ENCODE measurements at places on chromosomes 3 and 15.

DNA sequence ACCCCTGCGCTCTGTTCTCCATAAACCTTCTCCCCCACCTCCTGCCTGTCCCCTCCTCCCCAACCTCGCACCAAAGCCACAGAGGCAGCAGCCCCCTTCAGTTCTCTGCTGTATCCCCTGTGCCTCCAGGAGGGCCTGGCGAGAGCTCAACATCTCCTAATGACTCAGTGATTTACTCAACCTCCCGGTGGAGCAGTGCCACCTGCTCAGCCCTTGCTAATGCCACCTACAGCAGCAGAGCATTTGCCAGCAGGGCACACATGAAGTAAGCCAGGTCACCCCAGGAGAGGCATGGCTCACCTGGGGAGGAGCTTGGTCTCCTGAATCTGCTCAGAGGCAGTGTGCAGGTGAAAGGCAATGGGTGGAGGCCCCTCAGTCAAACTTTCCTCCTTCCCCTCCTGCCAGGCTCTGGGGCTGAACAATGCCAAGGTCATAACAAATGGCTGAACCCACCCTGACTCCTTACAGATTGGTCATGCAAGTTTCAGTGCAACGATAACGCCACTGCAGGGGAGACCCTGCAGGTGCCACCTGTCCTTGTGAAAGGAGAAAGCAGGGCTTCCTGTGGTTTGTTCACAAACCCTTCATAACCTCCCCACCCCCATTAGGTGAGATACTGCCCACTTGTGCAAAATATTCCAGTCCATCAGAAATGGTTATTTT, 19.8 kb downstream of the TRPM1 start:
- no peak for DNase-seq

GRCh38 chr3:47108546-47108945, 55.4 kb downstream of the SETD2 start:
- DNase-seq = no peak

DNA sequence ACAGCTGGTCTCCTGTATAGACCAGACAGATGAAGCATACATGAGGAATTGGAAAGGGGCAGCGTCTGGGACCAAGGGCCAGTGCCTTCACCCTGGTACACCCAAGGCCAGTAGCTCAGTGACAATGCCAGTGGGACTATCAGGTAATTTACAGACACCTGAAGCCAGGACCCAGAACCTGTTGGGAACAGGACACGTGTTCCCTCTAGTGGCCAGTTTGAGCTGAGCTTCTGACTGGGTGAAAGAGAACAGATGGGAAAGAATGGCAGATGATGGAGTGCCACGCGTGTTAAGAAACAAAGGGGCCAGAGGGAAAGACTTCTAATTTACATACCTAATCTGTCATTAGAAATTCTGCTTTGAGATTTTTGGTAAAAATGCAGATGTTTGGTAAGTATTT, 5.1 kb upstream of the SLC25A38 start:
- DNase-seq = no peak

DNA sequence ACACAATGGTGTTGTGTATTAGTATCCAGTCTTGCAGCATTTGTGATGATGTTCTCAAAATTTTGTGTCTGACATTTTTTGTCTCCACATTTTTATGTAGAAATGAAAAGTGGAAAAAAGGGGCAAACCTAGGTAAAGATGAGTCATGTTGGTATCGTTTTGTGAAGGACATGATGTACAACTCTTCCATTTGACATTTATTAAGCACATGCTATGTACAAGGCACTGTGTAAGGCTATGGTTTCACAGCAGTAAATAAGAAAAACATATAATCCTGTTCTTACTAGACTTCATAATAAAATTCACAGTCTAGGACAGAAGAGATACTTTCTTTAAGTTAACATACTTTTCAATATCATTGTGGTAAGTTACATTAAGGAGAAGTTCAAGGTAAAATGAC, 143.5 kb upstream of the CNTN4 start:
- no peak for DNase-seq

- DNase-seq = no peak
These were observed 53.9 kb downstream of the CALML4 start for GRCh38 chr15:68151277-68151676.

DNA sequence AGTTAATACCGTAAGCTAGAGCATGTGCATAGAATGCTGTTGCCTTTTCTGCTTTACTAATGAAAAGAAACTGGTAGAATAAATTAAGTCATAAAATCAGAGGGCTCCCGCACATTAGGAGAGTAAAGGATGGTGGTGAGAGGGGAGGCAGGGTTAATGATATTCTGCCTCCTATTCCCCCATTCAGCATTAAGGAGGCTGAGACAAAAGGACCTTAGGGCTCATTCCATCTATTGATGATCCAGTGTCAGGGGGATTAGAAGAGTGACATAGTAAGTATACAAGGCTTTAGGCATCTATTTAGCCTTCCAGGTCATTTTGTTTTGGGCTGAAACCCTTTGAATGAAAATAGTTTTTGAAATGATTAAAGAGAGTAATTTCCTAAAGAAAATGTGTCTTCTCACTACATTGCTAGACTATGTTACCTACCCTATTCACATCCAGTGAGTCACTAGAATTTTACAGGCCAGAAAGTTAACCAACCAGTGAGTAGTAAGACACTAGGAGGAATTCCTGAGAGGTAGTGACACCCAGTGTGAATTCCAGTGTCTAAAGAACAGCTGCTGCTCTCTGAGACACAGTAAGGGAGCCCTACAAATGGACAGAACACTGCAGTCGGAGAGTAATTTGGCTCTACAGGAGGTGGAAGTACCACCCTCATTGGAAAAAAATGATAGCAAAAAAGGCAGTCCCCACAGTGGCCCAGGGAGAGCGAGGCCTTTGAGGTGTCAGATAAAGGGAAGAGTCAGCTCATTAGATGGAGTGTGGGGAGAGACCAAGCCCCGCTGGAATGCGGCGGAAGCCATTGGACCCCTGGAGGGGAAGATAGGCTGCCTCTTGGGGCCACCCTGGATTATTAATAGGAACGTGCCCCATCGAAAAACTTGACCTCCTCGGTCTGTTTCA, 67.6 kb downstream of the TUSC7 start:
- DNase-seq = no peak

DNA sequence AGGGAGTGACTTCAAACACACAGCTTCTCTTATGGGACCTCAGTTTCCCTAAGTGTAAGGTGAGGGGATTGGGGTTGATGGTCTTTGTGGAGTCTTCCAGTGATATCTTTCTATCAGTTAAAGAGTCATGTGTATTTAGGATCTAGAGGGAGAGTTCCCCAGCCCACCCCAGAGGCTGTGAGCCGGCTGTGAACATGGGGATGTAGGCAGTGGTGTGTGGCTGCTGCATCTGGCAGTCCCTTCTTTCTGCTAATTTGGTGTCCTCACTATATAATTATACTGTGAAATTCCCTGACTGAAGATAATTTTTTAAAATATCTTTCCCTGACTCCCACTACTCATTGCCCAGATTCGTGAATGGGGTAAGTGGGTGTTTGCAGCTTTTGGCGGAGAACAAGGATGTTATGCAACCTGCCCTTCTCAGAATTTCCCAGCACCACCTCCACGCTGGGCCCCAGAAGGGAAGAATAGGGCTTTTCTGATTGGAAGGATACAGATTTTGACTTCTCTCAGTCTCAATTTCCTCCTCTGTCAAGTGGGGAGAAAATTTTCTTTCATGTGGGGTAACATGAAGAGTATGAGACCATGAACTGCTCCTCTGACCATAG, 79.0 kb upstream of the RASGRF1 start:
- DNase-seq = no peak

- no peak for DNase-seq
These were observed 107.3 kb upstream of the IGSF10 start for GRCh38 chr3:151568184-151568583.

DNA sequence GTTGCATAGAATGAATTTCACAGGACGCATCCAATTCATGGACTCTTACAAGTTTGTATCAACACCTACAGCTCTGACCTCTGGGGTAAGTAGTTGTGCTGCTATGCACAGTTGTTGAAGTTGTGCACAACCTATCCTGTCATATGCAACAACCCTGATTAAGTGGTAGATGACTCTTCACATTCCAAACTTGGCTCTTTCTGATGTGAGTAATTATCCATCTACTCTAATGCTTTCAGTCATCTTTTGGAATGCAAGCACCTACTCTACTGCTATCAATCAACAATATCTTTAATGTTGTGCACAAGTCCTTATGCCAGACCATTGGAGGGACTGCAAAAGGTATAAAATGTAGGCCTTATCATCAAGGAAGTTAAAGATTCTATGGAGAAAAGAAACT, 921.4 kb downstream of the MCTP2 start:
- DNase-seq = no peak

- no peak for DNase-seq
These were observed 5.2 kb downstream of the STRA6 start for GRCh38 chr15:74197176-74197965.

DNA sequence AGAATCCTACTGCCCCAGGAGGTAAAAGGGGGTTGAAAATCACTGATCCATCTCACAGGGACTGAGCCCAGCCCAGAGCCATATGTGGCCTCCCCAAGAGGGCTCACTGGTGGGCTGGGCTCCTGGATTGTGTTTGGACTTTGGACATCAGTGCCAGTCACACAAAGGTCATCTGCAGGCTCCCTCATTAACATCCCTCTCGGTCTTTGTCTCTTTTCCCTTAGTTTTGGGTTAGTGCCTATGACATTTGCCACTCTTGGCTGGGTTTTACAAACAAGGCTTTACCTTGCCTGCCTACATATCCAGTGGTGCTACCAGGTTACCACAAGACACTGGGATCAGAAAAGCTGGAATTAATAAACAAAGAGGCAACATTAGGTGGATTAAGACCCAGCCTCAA, 27.9 kb downstream of the IFT122 start:
- no peak for DNase-seq

- DNase-seq = peak; percentile 74
These were observed 120.7 kb downstream of the FNDC3B start for GRCh38 chr3:172159962-172160538.

GRCh38 chr3:159196359-159196758, 394.5 kb downstream of the MFSD1 start:
- no peak for DNase-seq

GRCh38 chr15:71808311-71809020, 1.9 kb upstream of the NR2E3 start:
- DNase-seq = no peak

DNA sequence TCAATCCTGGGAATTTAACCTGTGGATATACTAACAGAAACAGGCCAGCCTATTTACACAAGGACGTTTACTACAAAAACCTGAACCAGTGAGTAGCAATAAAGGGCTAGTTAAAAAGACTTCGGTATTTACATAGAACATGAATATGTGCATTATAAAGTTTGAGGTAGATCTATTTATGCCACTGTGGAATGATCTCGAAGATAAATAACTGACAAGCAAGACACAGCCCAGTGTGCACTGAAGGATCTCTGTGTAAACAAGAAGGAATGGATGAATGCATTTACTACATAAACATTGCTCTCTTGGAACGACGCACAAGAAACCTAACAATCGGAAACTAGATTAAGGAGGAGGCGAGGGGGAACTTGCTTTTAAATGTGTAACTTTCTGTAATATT, 132.0 kb upstream of the NSMCE3 start:
- no peak for DNase-seq

GRCh38 chr3:96959901-96960641, 145.7 kb downstream of the EPHA6 start:
- no peak for DNase-seq

GRCh38 chr3:140421884-140422283, 256.0 kb upstream of the TRIM42 start:
- no peak for DNase-seq

DNA sequence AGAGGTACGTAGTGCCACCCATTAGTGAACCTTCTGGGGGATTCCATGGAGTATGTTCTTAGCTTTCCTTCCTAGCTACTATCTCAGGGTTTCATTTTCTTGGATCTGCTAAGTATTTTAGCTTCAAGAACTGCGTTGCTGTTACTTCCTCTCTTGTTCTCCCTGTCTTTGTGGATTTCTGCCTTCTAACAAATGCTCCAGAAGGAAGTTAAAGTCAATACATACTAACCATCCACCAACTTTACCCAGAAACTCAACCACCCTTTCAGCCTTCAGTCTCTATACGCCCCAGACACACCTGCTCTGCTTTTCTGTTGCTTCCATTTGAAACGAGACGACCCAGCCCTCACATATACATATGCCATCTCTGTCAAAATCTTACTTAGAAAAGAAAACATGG, 2.4 kb upstream of the KLF13 start:
- no peak for DNase-seq

DNA sequence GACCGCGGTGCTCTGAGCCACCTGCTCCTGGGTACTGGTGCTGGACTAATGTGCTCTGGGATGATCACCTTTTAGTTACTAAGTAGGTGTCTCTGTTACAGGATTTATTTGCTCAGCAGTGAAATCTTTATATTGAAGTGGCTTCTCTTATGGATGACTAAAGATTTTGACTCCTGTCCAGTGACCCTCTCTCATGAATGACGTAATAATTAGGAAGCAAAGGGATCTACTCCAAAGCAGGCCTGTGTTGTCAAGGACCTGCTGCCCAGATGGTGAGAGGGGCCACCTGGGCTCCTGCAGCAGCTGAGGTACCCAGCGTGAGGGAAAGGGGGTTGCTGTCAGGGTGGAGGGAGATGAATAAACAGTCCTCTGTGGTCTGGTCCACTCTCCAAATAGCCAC, 263.6 kb downstream of the GABRG3 start:
- DNase-seq = no peak

- peak; percentile 62 for DNase-seq
These were observed 7.1 kb upstream of the LARS2 start for GRCh38 chr3:45381168-45381852.

DNA sequence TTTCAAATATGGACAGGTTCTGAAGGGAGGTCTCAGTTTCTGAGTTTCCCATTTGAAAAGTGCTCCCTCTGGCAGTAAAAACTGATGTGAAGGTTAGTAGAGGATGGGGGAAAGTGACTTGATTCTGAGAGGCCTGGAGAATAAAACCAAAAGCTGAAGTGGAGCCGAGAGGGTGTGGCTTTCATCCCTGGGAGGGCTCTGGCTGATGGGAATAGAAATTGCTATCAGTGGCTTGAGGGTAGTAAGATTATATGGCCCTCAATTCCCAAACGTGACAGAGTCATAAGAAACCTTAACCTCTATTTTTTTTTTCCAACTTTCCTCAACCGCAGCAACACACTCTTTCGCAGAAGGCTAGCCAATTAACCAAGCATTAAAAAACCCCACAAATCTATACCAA, 185.9 kb downstream of the MEIS2 start:
- DNase-seq = no peak

GRCh38 chr15:63985221-63986184, 60.8 kb downstream of the DAPK2 start:
- no peak for DNase-seq

GRCh38 chr15:101276501-101277037, 716 bp downstream of the SELENOS start:
- DNase-seq = peak; percentile 73

- DNase-seq = no peak
These were observed 36.0 kb downstream of the RFX7 start for GRCh38 chr15:56207711-56208110.

DNA sequence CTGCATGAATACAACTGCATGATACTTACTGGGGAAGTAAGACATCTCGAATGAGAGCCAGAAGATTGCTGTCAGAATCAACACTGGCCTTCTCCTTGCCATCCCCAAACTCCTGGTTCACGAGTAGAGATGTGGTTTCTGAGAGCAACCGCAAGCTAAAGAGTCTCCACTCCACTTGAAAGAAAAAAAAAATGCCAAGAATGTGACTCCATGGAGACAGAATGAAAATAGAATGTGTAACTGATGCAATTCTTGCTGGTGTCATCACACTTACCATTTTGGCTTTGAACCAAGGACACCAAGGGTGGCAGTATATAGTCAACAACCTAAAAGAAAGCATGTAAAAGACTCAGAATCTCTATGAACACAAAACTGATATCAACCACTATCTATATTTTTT, 280.4 kb downstream of the ULK4 start:
- DNase-seq = no peak

GRCh38 chr3:128965818-128966217, 28.1 kb downstream of the CFAP92 start:
- no peak for DNase-seq
